ENCODE measurements at places on chromosomes 1 and 21.
A peak's percentile ranks its signal among the peaks of the same experiment; 100 is the strongest.

- DNase-seq, result no peak
Measured at GRCh38 chr1:207818971-207819451, 67.2 kb downstream of the CD46 start.

DNA sequence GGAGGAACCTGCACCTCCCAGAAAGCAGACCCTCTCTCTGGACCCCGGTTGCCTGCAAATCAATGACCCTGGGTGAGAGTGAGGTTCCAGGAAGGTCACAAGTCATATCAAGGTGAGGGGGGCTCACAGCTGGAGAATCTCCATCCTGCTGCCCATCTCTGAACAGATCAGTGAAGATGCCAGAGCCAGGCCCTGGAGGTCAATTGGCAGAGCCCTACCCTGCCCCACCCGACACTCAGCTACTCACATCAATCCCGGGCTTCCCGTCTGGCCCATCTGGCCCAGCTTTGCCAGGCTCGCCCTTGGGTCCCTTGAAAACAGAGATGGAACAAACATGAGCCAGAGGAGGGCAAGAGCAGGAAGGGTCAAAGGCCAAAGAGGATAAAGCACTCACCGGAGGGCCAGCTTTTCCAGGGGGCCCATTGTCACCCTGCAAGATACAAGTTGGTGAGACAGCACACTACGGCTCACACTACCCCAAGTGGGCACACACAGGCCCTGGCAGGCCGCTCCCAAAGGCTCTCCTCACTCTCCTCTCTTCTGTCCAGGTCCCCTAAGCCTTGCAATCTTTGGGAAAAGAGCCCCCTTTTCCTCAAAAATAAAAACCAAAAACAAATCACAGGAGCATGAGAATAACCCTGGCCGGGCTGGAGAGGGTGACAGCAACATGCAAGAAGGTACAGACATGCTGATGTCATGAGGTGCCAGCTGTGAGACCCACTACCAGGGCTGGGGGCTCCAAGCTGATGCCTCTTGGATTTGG is 2.9 kb downstream of the COL9A2 start:
- DNase-seq, result no peak

DNA sequence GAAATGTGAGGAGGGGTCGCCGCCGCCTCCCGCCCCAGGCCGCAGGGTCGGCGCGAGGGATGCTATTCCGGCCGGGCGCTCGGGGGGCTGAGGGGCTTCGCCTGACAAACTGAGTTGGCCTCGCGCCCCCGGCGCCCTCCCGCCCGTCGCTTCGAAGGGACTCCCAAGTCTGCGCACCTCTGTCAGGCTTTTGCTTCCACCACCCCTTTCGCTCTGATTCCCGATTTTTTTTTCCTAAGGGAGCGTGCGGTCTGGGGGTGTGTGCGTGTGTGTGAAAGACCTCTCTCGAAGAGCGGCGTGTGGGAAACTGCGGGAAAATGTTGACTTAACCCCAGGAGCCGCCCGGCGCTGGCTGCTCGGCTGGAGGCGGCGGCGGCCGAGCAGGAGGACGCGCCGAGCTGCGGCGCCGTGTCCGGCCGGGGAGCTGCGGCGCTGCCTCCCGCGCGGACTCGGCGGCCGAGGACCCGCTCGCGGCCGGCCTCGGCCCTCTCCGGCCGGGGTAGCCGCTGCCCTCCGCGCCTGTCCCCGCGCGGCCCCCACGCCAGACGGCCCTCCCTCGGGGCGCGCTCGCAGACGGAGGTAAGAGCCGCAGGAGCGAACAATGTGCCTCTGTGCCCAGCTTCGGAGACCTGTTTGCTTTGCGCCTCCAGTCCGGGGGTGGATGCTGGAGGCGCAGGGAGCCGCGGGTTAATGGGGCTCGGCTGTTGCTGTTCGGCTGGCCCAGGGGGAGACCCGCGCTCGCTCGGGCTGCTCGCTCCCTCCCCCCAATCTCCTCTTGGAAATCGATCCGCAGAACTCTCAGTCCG is 1.1 kb downstream of the ADGRL2 start:
- no peak for DNase-seq

GRCh38 chr1:33372162-33372561 is 51.3 kb upstream of the A3GALT2 start:
- no peak for DNase-seq

DNA sequence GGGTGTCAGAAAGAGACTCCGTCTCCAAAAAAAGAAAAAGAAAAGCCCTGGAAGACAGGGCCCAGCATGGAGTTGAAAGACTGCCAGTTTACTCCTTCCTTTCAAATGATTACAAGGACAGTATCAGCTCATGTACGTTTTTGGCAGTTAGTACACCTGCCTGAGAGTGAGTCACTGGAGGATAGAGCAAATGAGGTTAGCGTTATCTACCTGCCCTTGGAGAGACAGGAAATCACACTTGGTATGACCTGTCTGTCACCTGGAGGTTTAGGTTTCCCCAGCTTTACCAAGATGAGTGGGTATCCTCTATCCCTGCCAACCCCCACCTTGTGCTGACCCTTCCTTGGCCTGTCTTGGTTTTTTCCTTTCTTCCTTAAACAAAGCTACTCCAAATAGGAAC is 96.8 kb upstream of the BMP8A start:
- DNase-seq, result no peak

DNA sequence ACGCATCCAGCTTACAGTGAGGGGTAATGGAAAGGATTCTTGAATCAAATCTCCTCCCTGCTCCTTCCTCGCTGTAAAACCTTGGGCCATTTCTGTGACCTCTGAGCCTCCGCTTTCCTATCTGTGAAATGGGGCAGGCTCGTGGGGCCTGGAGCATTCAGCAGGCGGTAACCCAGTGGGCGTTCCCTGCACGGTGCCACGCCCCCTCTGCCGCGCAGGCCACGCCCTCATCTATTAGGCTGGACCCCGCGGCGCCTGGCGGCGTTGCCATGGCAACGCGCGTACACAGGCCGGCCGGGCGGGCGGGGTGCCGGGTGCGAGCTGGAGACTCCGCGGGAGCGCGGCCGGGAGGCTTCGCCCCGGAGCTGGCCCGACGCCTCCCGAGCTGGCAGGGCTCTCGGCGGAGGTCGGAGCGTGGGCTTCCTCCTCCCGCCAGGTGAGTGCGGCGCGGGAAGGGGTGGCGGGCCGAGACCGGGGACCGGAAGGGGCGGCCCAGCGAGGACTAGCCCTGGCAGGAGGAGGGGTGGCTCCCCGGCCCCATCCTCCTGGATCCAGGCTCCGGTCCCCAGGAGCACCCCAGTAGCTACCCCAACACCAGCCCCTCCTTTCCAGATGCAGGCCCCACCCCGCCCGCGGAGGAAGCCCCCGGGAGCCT is at the start of gene FHAD1:
Gene FHAD1 (plus strand): TSS at position 264 of the 655 bp plus-strand sequence. CDS start 4,562 bp downstream, outside the sequence.
- DNase-seq, result peak; percentile 34

DNA sequence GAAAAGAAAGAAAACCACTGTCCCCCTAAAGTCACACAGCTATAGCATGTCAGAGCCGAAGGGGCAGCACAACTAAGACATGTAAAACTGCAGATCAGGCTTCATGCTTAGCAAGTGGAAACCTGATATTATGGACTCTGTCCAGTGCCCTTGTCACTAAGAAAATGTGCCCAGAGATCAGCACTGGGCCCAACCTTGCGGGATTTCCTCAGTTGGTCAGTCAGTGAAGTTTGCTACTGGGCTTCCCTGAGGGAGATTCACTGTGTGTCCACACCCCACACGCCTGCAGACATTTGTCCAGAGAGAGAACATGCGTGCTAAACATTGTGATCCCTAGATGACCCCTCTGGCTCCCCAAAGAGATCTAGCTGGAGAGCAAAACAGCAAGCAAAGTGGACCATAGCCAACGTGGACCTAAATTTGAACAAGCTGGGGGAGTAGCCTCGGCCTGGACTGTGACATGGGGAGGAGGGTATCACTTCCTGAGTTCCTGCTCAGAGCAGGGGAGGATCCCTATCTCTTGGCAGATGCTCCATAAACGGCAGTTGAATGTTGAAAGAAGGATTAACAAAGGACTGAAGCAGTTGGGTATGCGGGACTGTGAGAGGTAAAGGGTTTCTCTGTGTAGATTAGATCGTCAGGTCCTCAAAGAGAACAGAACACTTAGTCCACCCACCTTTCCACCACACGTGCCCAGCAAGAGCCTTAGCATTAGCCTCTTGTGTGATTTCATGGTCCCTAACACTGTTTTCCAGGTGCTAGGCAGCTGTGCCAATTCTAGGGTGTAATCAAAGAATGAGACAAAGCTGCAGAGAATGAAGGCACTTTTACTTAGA is 53.6 kb downstream of the GLUL start:
- no peak for DNase-seq

DNA sequence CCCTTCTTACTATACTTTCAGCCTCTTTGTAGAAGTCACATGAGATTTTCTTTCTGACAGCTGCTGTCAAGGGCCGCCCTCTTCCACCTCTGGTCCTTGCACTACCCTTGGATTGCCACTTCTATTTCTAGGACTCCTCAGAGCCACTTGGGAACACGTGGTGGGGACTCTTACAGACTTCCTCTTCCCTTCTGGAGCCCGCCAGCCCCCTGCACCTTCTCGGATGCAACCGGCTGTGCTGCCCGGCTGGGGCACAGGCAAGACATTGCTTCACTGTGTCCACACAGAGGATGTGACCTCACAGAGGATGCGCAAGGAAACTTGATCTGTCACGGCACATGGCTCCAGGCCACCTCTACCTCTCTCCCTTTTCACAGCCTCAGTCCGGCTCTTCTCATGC is 2.4 kb upstream of the IKBKE start:
- no peak for DNase-seq
